GM12864 (cell line): ENCODE measurements at places on chromosomes 5 and 9.
A peak's percentile ranks its signal among the peaks of the same experiment; 100 is the strongest.

- no peak for DNase-seq
These were observed 109.3 kb upstream of the APC start for GRCh38 chr5:112628214-112628980.

GRCh38 chr9:129250786-129251185 is 72.7 kb upstream of the IER5L start:
- DNase-seq: no peak

- no peak for DNase-seq
These were observed 30.2 kb upstream of the WWC1 start for GRCh38 chr5:168261227-168261571.

GRCh38 chr5:160036243-160036642 is 27.3 kb downstream of the TTC1 start:
- no peak for DNase-seq

- DNase-seq: no peak
These were observed 50.5 kb downstream of the HSD17B3 start for GRCh38 chr9:96251451-96251850.

DNA sequence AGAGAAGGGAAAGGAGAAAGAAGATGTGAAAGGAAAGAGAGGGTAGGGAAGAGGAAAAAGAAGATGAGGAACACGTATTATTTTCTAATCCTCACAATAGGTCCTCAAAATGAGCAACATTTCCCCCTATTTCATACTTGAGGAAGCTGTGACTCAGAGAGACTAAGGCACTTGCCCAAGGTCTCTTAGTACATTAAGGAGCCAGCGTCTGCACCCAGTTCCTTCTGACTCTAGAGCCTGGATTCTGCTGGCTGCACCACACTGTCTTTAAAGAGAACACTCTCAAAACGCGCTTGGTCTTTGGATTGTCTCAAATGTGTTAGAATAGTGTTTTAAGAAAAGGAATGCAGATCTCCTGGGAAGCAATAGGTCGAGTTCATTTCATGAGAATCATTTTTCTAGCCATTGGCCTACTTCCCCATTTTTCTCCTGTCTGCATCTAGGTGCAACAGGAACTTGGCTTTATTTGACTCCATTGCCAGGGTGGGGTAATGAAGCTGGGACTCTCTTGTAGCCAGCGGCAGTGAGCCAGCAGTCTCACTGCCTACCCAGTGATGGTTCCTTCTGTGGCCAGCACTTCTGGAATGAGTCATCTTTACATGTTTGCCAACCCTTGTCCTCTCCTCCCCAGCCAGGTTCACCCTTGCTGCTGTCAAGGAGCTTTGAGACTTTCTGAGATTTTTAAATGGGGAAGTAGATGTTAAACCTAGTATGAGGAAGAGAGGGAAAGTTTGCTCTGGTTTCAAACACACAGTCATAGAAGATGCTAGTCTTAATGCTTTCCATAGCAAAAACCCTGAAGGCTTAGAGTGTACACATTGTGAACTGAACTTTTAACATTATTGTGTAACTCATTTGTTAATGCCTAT is 82.7 kb downstream of the DOCK8 start:
- DNase-seq: peak; percentile 71

DNA sequence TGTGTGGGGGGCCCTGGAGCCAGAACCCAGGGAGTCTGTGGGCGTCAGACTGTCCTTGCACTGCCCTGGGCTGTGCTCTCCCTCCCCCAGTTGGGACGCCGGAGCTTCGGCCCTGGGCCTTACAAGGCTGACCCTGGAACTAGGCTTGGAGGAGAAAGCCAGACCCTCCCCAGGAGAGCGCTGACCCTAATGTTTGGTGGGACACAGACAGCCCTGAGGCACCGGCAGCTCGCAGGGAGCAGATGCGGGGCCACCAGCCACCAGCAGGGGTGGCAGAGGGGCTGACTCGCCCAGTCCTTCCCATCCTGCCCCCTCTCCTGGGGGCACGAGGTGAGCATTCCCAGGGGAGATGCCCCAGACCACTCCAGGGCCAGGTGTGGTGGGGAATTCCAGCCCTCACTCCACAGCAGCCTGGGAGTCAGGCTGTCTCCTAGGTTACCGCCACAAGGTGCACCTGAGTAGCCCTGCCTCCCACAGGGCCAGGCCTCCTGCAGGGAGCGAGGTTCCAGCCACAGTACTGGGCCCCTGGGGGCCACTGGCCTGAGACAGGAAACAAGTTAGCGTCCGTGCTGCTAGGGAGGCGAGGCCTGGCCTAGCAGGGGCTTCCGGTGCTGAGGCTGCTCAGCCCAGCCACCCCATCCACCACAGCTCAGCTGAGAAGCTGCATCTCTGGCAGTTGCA is 134.6 kb downstream of the OLFM1 start:
- no peak for DNase-seq

DNA sequence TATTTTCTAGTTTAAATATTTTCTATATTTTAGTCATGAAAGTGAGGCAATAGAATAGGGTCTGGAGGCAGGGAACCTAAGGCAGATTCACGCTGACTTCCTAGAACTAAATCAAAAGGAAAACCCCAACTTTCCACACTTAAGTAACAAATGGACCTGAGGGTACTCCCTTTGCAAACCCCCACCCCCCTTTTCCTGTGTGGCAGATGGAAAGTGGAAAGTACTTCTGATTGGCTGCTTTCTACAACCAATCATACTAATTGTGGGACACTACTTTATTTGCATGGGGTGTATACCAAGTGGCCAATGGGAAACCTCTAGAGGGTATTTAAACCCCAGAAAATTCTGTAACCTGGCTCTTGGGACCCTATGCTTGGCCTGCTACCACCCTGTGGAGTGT is 4.8 kb upstream of the CENPH start:
- no peak for DNase-seq

GRCh38 chr5:63233911-63234310 is 655.3 kb downstream of the LRRC70 start:
- no peak for DNase-seq
